ENCODE measurements at places on chromosomes 6 and 20. TPM values are rescaled to one million over a fixed set of nuclear protein-coding genes. Genes with fewer than 3 reads are reported as not detected.

Gene PPP1R14C
- total RNA-seq = 1.9 TPM

Gene F13A1
- total RNA-seq = under 0.01 TPM

Gene STX16
- total RNA-seq = 68.6 TPM

Gene BIRC7
- not detected for total RNA-seq

Gene CNKSR3
- 5.9 TPM for total RNA-seq

Gene AIF1
- total RNA-seq = not detected

Gene ELOVL2
- total RNA-seq = not detected

Gene GPX5
- not detected for total RNA-seq

Gene SLC26A8
- total RNA-seq = not detected

Gene HLA-DPB1
- total RNA-seq = 21.1 TPM

Gene GGTLC1
- not detected for total RNA-seq

Gene MLN
- total RNA-seq = not detected

Gene PACRG
- 0.33 TPM for total RNA-seq

Gene EYA4
- 14.5 TPM for total RNA-seq

Gene TOMM6
- total RNA-seq = 77.7 TPM

Gene JPH2
- total RNA-seq = 3.0 TPM

Gene ENPP1
- 31.9 TPM for total RNA-seq

Gene DEFB132
- total RNA-seq = not detected

Gene NKAPL
- 1.9 TPM for total RNA-seq

Gene PRR18
- total RNA-seq = not detected
